ENCODE measurements at places on chromosomes 3 and 15.

DNA sequence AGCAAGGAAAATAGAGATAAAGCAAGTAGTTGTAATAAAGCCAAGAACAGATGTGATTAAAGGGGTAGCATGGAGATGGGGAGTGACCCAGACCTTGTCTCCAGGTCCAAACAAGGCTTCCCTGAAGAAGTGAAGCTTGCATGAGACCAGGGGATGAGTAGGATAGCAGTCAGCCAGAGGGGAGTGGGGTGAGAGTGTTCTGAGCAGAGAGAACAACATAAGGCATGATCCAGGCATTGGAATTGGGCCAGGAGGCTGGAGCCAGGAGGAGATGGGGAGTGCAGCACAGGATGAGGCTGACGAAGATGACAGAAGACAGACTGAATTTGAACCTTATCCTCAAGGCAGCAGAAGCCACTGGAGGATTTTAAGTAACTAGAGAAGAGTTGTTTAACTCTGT, 7.2 kb downstream of the TMOD2 start:
- DNase-seq: no peak

DNA sequence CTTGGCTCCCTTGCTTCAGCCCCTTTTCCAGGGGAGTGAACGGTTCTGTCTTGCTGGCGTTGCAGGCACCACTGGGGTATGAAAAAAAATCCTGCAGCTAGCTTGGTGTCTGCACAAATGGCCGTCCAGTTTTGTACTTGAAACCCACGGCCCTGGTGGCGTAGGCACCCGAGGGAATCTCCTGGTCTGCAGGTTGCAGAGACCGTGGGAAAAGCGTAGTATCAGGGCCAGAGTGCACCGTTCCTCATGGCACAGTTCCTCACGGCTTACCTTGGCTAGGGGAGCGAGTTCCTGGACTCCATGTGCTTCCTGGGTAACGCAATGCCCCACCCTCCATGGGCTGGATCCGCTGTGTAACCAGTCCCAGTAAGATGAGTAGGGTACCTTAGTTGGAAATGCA, 214.9 kb downstream of the UBE2E2 start:
- no peak for DNase-seq

DNA sequence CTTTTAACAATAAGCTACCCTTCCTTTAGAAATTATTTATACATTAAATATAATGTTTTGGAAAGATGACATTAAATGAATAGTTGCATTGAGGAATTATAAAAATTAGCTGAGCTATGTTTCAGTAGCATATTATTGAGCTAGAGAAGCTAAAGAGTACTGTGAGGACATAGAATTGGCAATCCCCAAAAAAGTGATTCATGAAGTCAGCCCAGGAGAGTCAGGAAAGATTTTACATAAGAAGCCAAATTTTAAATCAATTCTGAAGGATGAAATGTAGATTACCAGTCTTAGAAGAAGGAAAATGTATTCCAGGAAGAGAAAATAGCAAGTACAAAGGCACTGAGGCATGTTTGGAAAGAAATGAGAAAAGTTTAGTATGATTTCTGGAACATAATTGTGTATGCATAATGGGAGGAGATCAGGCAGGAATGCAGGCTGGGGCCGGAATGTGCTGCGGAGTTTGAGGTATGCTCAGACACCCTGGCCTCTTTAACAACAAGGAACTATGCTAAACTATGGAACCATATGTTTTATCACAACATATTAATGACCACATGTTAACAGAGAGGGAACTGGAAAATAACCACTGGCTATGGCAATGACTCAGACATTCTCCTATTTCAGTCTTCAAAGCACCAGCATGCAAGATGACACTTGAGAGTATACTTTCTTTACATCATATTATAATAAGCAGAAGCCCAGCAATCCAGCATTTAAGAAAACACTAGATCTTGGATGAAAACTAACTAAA, 103.3 kb upstream of the COL8A1 start:
- peak; percentile 4 for DNase-seq

- no peak for DNase-seq
Observed at GRCh38 chr3:33032938-33033337, 64.0 kb downstream of the GLB1 start.

- no peak for DNase-seq
Observed at GRCh38 chr15:37885651-37886050, 48.8 kb upstream of the TMCO5A start.

DNA sequence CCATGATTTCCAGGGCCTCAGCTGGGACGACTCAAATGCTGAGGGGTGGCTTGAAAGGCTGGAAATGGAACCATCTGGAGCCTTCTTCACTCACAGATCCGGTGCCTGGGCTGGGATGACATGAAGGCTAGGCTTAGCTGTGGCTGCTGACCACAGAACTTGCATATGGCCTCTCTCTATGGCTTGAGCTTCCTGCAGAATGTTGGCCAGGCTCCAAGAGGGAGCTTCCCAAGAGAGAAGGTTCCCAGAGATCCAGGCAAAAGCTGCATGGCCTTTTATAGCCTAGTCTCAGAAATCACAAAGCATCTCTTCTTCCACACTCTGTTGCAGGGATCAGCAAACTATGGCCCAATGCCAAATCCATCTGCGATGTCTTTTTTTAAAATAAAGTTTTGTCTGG, 44.8 kb downstream of the GATM start:
- no peak for DNase-seq

DNA sequence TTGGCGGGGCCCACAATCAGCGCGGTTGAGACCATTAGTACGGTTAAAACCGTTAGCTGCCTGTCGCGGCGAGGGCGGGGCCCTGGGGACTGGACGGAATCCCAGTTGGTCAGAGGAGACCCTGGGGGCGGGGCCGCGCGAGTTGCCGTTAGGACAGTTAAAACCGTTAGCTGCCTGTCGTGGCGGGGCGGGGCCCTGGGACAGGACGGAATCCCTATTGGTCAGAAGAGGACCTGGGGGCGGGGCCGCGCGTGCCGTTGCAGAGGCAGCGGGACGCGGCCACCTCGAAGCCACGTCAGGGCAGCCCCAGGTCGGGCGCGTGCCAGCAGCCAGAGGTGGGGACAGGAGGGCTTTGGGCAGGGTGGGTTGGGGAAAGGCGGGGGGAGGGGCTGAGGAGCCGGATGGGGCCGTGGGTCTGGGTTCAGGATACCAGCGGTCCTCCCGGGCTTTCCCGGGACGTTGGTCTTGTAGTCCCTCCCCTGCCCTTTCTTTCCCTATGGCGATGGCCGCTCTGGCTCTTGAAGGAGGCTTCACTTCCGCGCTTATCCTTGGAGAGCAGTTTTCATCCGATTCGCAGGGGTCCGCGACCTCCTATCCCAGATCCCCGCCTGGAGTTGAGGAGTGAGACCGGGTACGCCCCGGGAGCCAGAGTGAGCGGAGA, 28.0 kb downstream of the KLHDC8B start:
- DNase-seq: no peak

DNA sequence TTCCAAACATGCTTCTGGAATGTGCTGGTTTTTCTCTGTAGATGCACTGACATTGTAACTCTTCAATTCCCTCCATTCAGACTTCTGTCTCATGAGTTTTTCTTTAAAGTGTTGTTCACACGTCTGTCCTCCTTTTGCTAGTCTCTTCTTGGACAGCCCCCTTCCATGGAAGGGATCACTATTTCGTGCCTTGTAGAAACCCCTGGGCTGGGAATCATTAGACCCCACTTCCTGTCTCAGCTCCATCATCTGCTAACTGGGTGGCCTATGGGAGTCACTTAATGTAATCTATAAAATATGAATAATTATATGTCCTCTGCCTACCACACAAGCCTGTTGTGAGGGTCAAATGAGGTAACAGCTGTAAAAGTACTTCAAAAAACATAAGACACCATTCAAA, 110.6 kb downstream of the THSD4 start:
- no peak for DNase-seq

GRCh38 chr15:100383302-100384107, 41.7 kb upstream of the ADAMTS17 start:
- DNase-seq: no peak

DNA sequence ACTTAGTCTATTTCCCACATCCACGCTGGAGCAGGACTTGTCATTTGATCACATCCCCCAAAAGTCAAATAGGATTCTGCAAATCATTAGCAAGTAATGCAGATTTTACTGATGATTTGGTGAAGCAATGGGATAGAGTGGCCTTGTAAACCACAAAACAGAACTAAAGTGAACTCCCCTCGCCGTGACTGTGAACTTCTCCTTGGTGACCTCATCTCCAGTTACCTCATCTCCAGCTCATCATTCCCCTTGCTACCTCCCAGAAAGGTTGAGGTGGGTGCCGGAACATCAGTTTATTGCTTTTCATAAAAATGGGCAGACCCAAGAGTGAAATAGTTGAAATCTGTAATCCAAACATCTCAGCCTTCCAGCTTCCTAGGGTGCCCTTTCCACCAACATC, 36.7 kb upstream of the ADPGK start:
- DNase-seq: no peak

DNA sequence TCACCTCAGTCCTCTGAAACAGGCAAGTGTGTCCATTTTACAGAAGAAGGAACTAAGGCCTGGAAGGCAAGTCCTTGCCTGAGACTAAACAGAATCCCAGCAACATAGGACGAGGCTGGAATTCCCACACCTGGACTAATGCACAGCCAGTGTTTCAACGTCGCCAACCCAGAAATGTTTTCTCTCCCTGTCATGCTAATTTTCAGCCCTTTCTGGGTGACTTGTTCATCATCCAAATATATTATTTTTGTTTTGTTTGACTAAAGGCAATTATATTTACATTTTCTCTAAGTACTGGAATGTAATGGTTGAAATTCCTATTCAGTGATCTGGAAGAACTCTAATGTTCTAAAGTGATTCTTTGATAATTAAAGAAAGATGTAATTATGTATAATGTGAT, 51.8 kb downstream of the BTD start:
- no peak for DNase-seq

DNA sequence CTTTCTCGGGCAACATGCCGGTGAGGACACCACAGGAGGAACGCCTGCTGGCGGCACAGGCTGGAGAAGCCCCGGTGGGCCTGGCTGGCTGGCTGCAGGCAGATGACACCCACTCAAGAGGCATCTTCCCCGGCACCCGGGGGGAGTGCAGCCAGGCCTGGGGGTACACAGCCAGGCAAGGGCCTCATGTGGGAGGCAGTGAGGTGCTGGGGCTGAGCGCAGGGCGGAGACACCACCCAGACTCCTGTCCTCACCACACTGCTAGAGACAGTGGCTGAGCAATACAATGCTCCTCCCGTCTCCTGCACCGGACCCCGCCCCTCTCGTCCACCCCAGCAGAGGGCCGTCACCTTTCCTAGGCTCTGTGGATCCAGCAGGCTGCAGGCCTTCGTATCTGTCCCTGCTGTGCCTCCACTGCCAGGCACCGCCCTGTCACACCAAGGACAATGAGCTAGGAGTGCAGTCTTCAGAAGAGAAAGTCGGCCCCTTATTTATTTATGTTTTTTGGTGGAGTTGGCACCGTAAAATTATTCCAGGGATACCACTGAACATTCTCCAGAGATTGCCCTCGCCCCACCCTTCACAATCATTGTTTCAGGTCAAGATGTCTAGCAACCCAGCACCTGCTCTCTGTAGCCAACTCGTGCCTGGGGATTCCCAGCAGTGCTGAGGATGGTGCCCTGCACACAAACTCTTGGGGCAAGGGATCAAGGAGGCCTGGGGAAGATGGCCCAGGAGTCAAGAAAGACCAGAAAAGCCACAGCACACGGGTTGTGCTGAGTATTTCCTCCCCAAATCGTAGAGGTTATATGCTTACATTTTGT, 129.1 kb downstream of the ATP10A start:
- DNase-seq: no peak

DNA sequence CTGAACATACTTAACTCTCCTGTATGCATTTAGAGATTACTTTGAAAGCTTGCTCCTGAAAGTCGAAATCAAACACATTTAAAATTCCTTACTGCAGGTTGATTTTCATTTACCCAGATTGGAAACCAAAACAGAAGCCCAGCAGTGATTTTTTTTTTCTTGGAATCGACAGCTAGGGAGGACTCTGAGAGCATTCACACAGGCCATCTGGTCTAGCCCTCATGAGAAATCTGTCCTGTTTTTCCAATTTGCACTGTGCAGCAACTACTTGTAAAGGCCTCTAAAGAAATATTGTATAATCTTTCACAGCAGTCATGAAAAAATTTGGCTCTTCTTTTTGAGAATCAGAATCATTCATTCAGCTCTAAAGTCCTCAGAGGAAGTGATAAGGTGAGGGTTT, 179.2 kb downstream of the KCNAB1 start:
- no peak for DNase-seq

GRCh38 chr15:25501828-25502446, 63.1 kb upstream of the UBE3A start:
- DNase-seq: no peak

- no peak for DNase-seq
Observed at GRCh38 chr15:67948215-67948614, 105.9 kb upstream of the PIAS1 start.

DNA sequence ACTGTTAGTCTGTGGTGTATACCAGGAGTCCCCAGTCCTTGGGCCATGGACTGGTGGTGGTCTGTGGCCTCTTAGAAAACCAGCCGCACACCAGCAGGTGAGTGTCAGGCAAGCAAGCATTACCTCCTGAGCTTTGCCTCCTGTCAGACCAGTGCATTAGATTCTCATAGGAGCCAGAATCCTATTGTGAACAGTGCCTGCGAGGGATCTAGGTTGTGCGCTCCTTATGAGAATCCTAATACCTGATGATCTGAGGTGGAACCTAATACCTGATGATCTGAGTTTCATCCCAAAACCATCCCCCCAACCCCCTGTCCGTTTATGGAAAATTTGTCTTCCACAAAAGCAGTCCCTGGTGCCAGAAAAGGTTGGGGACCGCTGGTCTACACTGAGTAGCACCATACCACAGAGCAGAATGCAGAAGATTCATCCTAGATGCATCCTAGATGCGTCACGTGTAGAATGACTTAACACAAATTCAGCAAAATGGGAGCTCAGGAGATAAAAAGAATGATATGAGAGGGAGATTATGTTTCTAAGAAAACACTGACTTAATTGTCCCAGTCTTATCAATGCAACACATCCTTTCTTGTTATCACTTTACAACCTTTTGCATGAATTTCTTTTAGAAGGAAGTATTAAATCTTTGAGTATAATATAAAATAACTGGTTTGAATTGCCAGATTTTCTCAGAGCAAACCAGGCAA, 28.5 kb downstream of the SELENOT start:
- DNase-seq: no peak

DNA sequence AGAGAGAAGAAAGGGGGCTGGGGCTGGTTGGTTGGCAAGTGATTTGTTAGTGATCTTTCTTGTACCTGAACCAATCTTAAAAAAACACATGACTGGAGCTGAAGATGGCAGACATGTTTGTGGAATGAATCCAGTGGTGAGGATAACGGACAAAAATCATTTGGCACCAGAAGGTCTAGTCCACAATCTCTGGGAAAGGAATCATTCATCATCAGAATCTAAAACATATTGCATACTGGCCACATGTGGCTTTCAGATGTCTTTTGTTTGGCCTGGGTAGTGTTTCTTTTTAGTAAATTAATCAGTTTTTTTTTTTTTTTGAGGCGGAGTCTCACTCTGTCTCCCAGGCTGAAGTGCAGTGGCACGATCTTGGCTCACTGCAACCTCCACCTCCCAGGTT, 5.0 kb downstream of the NEK11 start:
- no peak for DNase-seq

GRCh38 chr3:98772022-98772421, 8.9 kb downstream of the ST3GAL6 start:
- DNase-seq: no peak

All from nephron progenitor cell (in vitro differentiated cells).